GM04504 (cell line): ENCODE measurements at places on chromosomes 5 and 9.

DNA sequence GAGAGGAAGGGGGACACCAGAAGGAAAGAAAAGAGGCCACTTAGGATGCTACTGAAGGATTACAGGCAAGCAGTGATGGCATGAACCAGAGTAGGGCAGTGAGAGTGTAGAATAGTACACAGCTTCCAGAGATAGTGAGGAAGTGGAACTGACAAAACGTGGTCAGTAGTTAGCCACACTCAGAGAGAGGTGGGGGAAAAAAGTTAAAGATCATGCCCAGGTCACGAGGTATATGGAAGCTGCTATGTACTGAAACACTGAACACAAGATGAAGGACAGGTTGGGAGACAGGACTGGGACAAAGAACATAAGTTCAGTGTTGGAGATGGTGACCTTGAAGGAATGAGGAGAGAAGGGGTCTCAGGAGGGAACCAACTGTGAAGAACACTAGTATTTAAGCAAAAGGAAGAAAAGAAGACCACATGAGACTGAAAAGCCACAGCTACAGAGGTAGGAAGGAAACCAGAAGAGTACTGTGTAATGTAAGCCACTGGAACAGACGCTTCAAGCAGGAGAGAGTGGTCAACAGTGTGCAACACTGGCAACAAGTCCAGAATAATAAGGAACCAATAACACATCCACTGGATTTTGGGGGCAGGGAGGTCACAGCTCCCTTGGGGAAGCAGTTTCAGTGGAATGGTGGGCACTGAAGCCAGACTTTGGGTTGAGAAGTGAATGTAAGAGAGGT lies 45.5 kb downstream of the ELL2 start:
- no peak for DNase-seq

DNA sequence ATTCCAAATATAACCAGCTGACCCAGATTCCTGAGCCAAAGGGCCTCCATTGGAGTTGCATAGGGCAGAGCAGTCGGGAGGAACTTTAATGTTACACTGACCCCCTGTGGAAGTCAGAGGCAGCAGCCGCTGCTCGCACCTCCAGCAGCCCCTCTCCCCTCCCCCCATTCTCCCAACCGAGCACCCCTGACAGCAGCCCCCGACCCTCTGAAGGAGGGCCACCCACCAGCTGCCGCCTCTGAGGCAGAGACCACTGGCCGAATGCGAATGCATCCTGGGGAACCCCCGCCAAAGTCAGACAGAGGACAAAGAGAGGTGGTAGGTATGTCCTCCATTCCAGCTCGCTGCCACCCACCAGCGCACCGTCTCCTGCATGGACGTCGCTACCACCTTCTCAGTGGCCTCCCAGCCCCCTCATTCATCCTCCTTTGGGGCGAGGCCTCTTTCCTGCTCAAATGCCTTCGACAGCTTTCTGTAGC lies 231.0 kb downstream of the CDK5RAP2 start:
- DNase-seq, result no peak

- no peak for DNase-seq
Measured at GRCh38 chr9:117734523-117735314, 30.5 kb downstream of the TLR4 start.

GRCh38 chr5:135517631-135518030 lies 18.1 kb downstream of the NEUROG1 start:
- DNase-seq, result no peak

GRCh38 chr9:125529589-125530515 lies 177.2 kb downstream of the MAPKAP1 start:
- DNase-seq, result no peak

- DNase-seq, result no peak
Measured at GRCh38 chr9:130583271-130583670, 3.9 kb downstream of the FUBP3 start.

GRCh38 chr9:131708226-131709002 lies 31.5 kb downstream of the RAPGEF1 start:
- DNase-seq, result no peak

DNA sequence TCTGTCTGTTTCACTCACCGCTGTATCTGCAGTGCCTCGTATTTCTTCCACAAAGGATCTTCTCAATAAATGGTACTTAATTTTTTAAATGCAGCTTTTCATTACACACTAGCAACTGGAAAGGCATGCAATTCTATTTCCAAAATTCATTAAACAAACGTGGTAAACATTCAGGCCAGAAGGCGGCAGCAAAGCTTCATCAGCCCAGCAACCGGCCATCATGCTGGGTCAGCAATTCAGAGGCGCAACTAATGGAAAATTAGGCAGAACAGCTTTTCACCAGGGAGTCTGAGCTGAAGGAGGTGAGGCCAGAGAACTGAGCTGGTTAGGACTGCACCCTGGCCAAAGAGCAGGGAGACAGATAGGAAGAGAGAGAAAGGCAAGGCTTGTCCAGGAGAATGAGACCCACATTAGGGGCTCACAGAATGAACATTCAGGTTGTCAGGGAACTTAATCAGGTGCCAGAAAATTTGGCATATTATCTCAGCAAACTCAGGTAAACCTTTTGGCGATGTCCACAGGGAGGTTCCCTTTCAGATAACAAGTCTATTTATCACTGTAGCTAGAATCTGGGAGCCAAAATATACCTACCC lies 17.7 kb upstream of the RNF180 start:
- DNase-seq, result no peak

DNA sequence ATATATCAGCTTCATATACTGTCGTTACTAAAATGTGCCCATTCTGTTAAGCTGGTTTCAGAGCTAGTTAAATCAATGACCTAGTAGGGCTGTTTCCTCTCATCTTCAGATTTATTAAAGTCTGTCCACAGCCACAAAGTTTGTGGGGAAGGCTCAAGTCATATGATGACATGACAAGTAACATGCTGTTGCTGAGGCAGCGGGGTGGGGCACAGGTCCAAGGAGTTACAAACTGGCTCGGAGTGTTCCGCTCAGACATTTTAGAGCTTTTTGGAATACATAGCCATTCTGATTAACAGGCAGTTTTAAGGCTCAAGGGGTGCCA lies 2.7 kb upstream of the ANP32B start:
- DNase-seq, result no peak

- no peak for DNase-seq
Measured at GRCh38 chr9:75069171-75069570, 18.8 kb downstream of the NMRK1 start.

- DNase-seq, result no peak
Measured at GRCh38 chr5:153476767-153477166, 13.7 kb upstream of the GRIA1 start.

DNA sequence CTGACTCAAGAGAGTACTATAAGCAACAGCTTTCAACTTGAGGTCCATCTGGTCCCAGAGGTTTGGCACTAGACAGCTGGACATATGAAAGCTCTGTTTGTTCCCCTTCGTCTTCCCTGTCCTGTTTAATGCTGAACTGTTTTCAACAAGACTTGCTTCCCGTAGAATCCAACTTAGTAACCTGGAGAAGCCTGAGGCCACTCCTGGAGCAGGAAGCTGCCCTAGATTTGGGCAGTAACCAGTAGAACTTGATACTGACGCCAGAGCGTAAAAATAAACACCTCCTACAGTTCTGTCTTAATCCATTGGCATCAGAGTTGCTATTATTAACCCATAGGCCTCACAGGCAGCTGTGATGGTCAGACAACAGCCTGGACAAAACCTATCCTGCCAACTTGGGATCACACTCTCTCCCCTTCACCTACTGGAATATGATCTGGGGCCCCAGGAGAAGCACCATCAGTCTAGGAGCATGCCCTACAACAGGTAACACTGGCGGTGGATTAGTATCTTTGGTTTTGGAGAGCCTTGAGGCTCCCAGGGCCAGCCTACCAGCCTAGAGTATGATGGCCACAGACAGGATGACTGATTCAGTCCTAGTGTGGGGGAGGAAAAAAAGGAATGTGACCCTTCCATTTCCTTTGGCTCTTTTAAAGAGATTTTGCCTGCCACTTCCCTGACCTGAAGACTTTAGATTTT lies 29.2 kb downstream of the RUSC2 start:
- DNase-seq, result no peak

- no peak for DNase-seq
Measured at GRCh38 chr5:161286066-161286655, 260.4 kb downstream of the GABRB2 start.

- no peak for DNase-seq
Measured at GRCh38 chr9:97602430-97602829, 30.7 kb downstream of the TSTD2 start.

DNA sequence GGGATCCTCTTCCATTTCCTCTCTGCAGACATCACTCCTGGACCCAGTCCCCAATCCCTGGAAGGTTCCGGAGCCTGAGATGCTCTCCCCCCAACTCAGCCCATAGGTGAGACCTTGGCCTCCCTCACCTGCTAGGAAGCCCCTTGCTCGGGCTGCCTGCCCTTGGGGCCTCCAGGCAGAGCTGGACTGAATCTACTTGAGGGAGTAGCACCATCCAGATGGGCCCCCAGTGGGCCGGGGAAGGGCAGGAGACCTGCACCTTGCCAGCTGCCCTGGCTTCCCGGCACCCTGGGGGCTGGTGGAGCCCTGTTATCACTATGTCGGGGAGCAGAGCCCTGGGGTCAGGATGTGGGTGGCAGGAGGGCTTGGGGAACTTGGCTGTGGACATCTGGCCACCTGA lies 26.9 kb upstream of the TMEM250 start:
- DNase-seq, result no peak

DNA sequence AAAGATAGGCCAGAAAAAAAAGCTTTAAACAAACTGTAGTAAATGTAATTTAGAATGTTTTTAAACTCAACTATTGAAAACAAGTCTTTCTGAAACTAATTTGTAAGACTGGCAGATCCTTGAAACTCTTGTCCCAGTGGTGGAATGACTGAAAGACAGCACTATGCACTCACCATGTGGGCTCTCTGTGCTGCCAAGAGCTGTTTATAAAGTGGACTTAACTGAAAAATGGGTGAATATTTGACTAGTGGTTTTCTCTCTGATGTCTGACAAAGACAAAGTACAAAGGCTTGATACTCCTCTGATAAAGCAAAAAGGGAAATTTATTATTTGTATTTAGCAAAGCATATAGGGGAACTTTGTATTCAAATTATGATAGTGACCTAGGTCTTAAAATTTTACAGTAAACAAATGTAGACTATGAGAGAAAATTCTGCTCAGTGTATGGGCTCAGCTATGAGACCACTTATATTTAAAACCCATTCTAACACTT lies 635.4 kb downstream of the NR2F1-AS1 start:
- DNase-seq, result peak; percentile 3

DNA sequence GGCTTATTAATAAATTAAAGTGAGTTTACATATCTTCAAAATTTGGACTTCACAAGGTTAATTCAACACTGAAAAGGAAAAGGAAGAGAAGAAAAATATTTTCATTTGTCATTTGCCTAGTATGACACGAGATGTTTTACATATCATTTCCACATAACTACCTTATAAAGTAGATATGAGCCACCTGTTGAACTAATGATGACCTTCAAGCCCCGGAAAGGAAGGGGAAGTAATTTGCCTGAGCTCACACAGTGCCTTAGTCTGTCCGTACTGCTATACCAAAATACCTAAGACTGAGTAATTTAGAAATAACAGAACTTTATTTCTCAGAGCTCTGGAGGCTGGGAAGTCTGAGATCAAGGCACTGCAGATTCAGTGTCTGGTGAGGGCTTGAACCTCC lies 17.9 kb downstream of the CMYA5 start:
- DNase-seq, result no peak

DNA sequence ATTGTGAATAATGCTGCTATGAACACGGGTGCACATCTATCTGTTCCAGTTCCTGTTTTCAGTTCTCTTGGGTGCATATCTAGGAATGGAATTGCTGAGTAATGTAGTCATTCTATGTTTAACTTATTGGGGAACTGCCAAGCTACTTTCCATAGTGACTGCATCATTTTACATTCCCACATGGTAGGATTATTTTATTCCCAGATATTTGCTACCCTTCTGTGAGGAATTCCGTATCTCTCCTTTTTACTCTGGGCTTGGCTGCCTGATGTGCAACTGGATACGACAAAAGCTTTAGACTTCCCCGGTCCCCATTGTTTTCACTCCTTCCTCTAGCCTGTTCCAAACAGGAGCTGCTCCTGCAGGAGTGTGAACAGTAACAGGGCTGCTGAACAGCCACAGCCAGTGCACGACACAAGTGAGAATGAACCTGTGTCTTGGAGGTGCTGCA lies 7.2 kb downstream of the TAS2R1 start:
- peak; percentile 39 for DNase-seq

DNA sequence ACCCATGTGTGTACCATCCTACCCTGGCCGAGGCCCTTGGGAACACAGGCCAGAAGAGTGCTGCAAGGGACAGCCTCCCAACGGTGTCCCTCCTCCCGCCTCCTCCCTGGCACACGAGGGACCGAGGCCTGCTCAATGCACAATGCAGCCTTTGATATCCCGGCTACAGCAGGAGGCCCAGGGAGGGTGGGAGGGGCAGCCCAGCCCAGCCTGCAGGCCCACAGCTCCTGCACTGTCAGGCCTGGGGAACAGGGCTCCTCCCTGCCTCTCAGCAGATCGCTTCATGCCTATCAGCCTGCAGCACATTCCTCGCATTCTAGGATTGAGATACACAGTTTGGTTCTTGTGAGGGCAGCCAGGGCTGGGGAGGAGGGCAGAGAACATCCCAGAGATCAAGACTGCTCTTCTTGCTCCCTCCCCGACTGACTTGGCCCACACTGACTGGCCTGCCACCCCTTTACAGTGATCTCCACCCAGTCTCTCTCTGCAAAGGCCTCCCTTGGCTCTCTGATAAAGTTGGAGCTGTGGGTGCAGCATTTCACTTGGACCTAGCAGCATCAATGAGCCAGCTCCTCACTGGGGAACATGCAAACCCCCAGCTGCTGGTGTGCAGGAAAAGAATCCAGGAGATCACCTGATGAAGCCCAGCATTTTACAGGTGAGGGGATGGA lies at the start of gene SH3TC2:
TSS of gene SH3TC2 (minus strand) at position 46 of the 671 bp plus-strand sequence. CDS start at position 6, 40 bp downstream.
- DNase-seq, result no peak

- peak; percentile 44 for DNase-seq
Measured at GRCh38 chr5:151480384-151481293, 33.2 kb downstream of the SLC36A1 start.

DNA sequence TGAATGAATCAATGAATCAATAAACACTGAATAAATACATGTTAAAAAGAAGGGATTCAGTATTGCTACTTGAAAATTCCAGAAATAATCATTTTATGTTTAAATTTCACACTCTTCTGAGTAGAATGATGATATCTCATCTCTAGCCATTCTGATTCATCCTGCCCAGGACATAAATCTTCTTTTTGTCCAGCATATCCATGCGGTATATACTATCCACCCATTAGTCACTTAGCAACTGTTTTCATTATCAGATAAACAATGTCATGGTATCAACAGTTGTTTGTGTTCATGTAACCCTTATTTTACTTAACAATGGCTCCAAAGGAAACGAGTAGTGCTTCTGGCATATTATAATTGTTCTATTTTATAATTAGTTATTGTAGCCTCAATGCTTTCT lies 432.4 kb upstream of the SMC2 start:
- DNase-seq, result no peak

GRCh38 chr9:137666513-137666822 lies 47.7 kb downstream of the EHMT1 start:
- no peak for DNase-seq

- no peak for DNase-seq
Measured at GRCh38 chr5:140054086-140054689, 11.1 kb upstream of the NRG2 start.

GRCh38 chr5:170635706-170636105 lies 131.9 kb downstream of the KCNIP1 start:
- DNase-seq, result no peak

- no peak for DNase-seq
Measured at GRCh38 chr5:90767710-90768109, 209.1 kb downstream of the ADGRV1 start.
